KBM-7 (cell line): ENCODE measurements at places on chromosomes 4 and X.

GRCh38 chrX:45900766-45901615 lies 644.2 kb downstream of the ZNF674 start:
- DNase-seq: peak; percentile 12

DNA sequence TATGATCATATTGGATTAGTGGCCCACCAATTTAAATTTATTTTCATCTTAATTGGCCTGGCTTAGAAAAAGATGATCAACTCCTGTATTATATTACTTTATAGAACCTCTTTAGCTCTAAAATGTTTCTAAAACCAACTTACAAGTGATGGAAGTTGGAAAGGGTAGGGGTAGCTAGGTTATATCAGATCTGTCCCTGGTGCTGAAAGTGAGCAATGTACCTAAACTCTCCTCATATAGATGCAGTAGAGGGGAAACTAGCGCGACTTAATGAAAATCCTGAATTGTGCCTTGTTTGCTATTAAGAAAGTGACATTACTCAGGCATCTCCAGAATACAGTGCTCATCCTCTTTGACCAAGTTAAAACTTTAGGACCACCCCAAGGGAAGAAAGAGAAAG lies 7.5 kb upstream of the PTCHD1 start:
- DNase-seq: no peak

DNA sequence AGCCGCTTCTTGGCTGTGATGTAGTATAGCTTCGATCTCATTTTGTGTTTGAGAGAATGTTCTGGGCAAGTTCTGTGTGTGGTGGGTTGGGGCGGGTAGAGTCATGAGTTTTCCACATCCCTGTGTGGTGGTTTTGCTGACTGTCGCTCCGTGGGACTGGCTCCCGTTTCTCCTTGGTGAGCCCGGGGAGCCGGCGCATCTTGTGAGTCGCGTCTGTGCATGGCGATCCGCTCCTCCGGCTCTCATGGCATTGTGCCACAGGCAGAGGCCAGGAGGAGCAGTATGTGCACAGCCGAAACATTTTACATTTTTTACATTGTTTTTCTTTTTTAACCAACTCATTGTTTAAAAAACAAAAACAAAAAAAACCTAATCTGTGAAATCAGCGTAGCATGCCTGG lies 27.7 kb upstream of the TBC1D14 start:
- DNase-seq: no peak

GRCh38 chr4:25457053-25457715 lies 80.1 kb downstream of the ANAPC4 start:
- no peak for DNase-seq

GRCh38 chr4:52825460-52826090 lies 36.5 kb upstream of the RASL11B start:
- DNase-seq: no peak

DNA sequence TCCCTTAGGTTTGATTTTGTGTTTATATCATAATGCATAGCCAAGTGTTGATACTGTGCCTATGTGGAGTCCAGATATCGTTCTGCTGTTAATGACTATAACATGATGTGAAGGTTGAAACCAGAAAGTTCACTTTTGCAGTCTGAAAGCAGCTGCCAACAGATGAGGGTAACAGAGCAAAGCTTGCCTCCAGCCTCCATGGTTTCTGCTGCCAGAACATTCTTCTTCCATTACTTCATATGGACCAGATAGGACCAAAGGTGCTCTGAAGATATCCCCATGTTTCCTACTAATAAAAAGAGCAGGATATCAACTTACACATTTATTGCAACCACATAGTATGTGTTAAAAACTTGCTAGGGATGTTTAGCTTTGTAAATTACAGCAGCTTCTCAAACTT lies 394.1 kb downstream of the SPRY1 start:
- DNase-seq: no peak

DNA sequence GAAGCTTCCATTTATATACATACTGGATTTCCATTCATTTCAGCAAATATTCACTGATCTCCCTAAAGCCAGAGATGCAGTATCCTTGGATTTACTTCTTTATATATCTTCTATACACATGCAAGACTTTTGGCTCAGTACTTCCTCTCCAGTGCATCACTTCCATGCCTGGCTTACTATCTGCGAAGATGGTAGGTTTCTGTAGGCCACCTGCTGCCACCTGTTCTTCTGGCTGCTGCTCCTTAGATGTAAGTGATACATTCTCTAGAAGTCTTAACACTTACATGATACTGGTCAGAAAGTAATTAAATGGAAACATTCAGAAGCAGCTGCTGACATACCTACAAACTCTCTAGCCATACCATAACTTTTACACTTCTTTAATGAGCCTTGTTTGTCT lies 48.9 kb downstream of the TBC1D9 start:
- no peak for DNase-seq

DNA sequence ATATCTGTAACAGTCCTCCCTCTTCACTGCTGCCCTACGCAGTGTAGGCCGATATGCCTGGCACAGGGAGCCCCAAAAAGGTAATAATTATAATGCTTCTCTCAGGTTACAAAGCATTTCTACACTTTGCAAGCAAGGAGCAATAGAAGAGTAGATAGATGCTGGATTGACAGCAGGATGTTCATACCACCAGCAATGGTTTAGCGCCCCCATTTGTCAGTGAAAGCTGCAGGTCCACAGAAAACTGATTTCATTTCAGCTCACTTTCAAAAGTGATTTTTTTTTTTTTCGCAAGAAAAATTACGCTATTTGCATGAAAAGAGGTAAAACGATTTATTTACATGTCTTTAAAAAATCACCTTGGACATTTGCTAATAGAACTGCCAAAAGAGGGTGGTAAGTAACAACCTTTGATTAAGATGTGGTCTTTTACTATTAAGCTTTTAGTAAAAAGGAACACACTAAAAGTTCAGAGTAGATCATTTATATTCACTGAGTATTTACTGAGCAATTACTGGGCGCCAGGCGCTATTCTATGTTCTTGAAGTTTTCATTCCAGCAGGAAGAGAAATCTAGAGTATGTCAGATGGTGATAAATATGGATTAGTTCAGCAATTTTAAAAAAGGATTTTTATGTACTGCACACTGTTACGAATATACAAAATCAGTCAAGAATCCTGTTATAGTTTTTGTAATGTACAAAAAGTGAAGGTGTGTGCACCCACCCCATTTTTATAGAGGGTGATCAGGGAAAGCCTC lies 34.4 kb downstream of the HPF1 start:
- DNase-seq: peak; percentile 9

DNA sequence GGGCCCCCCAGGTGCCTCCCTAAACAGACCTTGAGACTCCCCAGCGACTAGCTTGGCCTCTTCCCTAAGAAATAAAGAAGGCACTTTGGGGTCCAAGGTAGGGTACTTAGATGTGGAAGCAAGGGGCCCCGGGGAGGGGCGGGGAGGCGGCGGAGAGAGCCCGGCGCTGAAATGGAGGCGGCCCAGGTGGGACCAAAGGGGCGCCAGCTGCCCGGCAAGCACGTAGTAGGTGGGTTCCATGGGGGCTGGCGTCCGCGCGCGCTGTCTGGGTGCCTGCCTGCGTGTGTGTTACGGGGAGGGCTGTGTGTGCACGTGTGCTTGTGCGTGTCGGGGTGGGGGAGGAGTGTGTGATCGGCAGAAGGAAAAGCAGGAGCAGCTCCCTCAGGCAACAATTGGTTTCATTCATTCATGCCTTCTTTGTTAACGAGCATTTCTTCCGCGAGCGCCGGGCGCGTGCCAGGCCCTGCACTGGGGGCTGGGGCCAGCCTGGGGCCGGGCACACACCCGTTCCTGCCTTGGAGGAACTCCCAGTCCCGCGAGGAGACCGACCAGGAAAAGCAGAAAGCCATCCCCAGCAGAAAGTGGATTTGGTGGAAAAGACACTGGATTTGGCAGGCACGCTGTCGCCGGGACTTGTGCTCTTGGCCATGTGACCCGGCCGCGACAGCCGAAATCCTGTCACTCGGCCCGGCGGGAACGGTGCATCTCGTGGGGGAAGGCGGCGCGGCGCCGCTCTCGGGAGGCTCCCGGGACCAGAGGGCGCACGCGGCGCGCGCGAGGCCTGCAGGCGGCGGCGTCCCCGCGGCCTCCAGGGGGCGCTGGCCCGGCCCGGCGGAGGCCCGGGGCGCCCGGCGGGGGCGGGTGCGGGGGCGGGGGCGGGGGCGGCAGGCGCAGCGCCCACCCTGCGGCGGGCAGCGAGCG lies 3.3 kb upstream of the DUSP9 start:
- DNase-seq: peak; percentile 62

DNA sequence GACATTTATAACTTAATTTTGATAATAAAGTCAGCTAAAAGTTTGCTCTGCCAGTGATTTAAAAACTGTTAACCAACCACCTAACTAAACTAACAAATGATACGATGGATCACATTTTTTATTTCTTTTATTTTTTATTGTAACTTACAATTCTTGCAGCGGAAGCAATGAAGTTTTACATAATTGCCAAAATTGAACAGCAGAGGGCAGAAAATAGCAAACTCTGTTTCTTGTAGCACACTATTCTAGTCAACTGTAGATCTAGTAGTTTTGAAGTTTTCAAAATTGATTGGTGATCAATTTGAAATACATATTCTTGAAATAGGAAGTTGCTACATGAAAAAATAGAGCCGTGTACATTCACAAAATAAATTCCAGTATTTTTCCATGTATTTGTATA lies 2.8 kb upstream of the GRIA2 start:
- DNase-seq: peak; percentile 49

DNA sequence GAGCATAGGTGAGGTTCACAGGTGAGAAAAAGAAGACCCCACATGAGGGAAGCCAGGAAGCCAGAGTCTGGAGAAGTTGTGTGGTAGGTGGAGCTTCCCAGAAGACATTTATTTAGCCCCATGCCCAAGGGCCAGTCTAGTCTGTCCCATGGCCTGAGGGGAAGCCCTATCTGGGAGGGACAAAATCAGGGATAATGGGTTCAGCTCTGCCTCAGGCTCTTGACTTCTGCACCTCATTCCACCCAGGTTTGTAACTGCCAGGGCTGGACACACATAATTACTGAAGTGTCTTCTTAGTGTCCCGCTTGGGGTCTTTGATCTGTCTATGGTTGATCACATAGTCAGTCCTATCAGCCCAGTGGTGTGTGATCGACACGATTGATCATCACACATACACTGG lies 36.0 kb downstream of the TSC22D3 start:
- DNase-seq: no peak

- no peak for DNase-seq
Measured at GRCh38 chr4:108043526-108043925, 53.8 kb downstream of the HADH start.

DNA sequence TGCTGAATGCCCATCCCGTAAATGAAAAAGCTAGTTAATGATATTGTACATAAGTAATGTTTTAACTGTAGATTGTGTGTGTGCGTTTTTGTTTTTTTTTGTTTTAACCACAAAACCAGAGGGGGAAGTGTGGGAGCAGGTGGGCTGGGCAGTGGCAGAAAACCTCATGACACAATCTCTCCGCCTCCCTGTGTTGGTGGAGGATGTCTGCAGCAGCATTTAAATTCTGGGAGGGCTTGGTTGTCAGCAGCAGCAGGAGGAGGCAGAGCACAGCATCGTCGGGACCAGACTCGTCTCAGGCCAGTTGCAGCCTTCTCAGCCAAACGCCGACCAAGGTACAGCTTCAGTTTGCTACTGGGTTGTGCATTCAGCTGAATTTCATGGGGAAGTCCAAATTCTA lies at the start of gene SPP1:
TSS of gene SPP1 (plus strand) at position 249 of the 400 bp plus-strand sequence. CDS start 1,182 bp downstream, outside the sequence.
- peak; percentile 92 for DNase-seq

DNA sequence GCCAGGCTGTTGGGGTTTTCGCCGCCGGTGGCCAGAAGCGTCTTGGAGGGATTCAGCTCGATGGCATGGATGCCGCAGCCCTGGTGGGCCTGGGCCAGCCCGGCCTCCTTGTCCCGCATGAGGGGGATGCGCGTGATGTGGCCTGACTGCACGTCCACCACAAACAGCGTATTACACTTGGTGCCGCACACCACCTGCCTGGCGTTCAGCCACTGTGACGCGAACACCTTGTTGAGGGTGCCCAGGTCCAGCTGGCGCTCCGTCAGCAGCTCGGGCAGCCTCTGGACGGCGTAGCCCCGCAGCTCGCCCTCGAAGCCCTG lies 728 bp downstream of the DCAF12L2 start:
- DNase-seq: no peak
